ENCODE measurements at places on chromosomes 5 and 9. TPM values are rescaled to one million over a fixed set of nuclear protein-coding genes. Genes with fewer than 3 reads are reported as not detected.

GRCh38 chr5:139912158-139912557, 116.5 kb downstream of the PSD2 start:
- H3K36me3 ChIP-seq = no peaks in the 10 kb centered on the region
- H3K4me3 ChIP-seq = no peak overlapping the region
- no peaks in the 10 kb centered on the region for H3K4me1 ChIP-seq
- H3K27ac ChIP-seq = no peak overlapping the region
- no peak for DNase-seq

- no peak overlapping the region for H3K27ac ChIP-seq
- no peaks in the 10 kb centered on the region for H3K27me3 ChIP-seq
- peaks cover 8% of the 10 kb centered on the region for H3K4me1 ChIP-seq
- no peaks in the 10 kb centered on the region for H3K36me3 ChIP-seq
These were observed 58.4 kb upstream of the DAB2IP start for GRCh38 chr9:121593066-121593465.

GRCh38 chr5:127313847-127314473, 23.4 kb downstream of the MEGF10 start:
- no peaks in the 10 kb centered on the region for H3K36me3 ChIP-seq
- H3K27ac ChIP-seq = no peak overlapping the region
- H3K27me3 ChIP-seq = no peaks in the 10 kb centered on the region
- DNase-seq = peak; percentile 54

GRCh38 chr5:43646992-43647391, 44.0 kb downstream of the NNT start:
- no peaks in the 10 kb centered on the region for H3K27me3 ChIP-seq
- H3K27ac ChIP-seq = no peak overlapping the region
- no peak for DNase-seq
- H3K4me1 ChIP-seq = no peaks in the 10 kb centered on the region

- H3K4me3 ChIP-seq = no peak overlapping the region
- no peak for DNase-seq
- no peak overlapping the region for H3K27ac ChIP-seq
- no peaks in the 10 kb centered on the region for H3K4me1 ChIP-seq
- H3K36me3 ChIP-seq = no peaks in the 10 kb centered on the region
- H3K27me3 ChIP-seq = no peaks in the 10 kb centered on the region
These were observed 113.0 kb downstream of the VPS13A start for GRCh38 chr9:77290373-77290772.

- peak; percentile 91 for DNase-seq
- no peaks in the 10 kb centered on the region for H3K36me3 ChIP-seq
- no peaks in the 10 kb centered on the region for H3K27me3 ChIP-seq
- peak overlapping the region; percentile 97 for H3K27ac ChIP-seq
These were observed 84.9 kb downstream of the RGS3 start for GRCh38 chr9:113548221-113549041.

- no peaks in the 10 kb centered on the region for H3K4me1 ChIP-seq
- no peaks in the 10 kb centered on the region for H3K36me3 ChIP-seq
- H3K4me3 ChIP-seq = no peak overlapping the region
- DNase-seq = no peak
These were observed 42.0 kb upstream of the GARNL3 start for GRCh38 chr9:127222388-127223095.

- DNase-seq = no peak
- no peaks in the 10 kb centered on the region for H3K27me3 ChIP-seq
- no peaks in the 10 kb centered on the region for H3K4me1 ChIP-seq
- H3K27ac ChIP-seq = no peak overlapping the region
These were observed 68.5 kb downstream of the GLDC start for GRCh38 chr9:6576987-6577386.

GRCh38 chr9:99356512-99356971, 134.5 kb downstream of the SEC61B start:
- no peaks in the 10 kb centered on the region for H3K27me3 ChIP-seq
- H3K27ac ChIP-seq = no peak overlapping the region
- peaks cover 19% of the 10 kb centered on the region for H3K4me1 ChIP-seq
- no peak overlapping the region for H3K4me3 ChIP-seq
- DNase-seq = no peak
- no peaks in the 10 kb centered on the region for H3K36me3 ChIP-seq

GRCh38 chr9:125240649-125240999, 519 bp downstream of the HSPA5 start:
- H3K4me3 ChIP-seq = peak overlapping the region; percentile 69
- peaks cover 38% of the 10 kb centered on the region for H3K4me1 ChIP-seq
- peak overlapping the region; percentile 98 for H3K27ac ChIP-seq
- H3K36me3 ChIP-seq = peaks cover 37% of the 10 kb centered on the region

GRCh38 chr9:113648586-113648985, 185.1 kb downstream of the RGS3 start:
- H3K4me3 ChIP-seq = no peak overlapping the region
- H3K4me1 ChIP-seq = peaks cover 10% of the 10 kb centered on the region
- H3K27ac ChIP-seq = peak overlapping the region; percentile 51
- H3K27me3 ChIP-seq = peaks cover 10% of the 10 kb centered on the region
- H3K36me3 ChIP-seq = no peaks in the 10 kb centered on the region

DBH gene
- not detected for total RNA-seq

SLC24A2 gene
- total RNA-seq = not detected

SHISAL2B gene
- not detected for total RNA-seq

DND1 gene
- total RNA-seq = 1.0 TPM

ANGPTL2 gene
- total RNA-seq = 3.6 TPM

AFAP1L1 gene
- 39.3 TPM for total RNA-seq

GDA gene
- 0.18 TPM for total RNA-seq
